ENCODE measurements at places on chromosomes 5 and 9. TPM values are rescaled to one million over a fixed set of nuclear protein-coding genes. Genes with fewer than 3 reads are reported as not detected.

The GDA gene
- 0.66 TPM for polyA plus RNA-seq

The SPINK9 gene
- 0.36 TPM for polyA plus RNA-seq

The MYMK gene
- not detected for polyA plus RNA-seq

The CSF2 gene
- polyA plus RNA-seq: not detected

The FCN2 gene
- polyA plus RNA-seq: 0.52 TPM

The ZNG1A gene
- polyA plus RNA-seq: 52.3 TPM

The TRAF2 gene
- 15.9 TPM for polyA plus RNA-seq

The GHR gene
- 26.1 TPM for polyA plus RNA-seq

The PDZD2 gene
- 21.2 TPM for polyA plus RNA-seq

The TNFSF8 gene
- 0.46 TPM for polyA plus RNA-seq

The ACOT12 gene
- 0.90 TPM for polyA plus RNA-seq

DNA sequence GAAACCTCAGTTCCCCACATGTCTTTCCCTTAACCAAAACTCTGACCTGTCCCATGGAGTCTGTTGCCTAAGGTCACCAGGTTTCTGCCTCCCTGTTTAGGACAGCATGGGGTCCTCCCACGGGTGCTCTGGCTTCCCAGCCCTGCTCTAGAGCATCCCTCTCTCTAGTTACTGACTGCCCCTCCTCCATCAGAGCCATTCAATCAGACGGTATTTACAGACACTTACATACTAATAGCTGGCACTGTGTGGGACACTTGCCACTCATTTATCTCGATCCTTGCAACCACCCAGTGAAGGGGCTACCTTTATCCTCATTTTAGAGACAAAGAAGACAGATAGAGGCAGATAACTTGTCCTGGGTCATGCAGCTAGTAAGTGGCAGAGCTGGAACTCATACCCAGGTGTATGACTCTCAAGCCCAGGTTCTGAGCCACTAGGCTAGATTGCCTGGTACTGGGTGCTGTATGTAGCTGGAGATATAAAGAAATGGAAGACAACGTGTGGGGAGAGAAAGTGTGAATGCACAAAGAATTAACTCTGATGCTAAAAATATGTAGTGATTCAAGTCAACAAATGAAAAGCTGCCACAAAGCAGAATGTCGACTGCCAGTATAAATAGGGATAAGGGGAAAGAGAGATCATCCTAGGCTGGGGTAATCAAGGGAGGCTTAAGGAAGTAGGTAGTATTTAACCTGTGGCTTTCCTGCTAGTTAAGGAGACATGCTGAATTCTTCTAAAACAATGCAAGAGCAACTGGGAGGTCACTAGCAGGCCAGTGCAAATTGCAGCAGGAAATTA, 52.5 kb upstream of the PDE8B start:
- DNase-seq: no peak

GRCh38 chr5:60387051-60387440, 312.9 kb downstream of the DEPDC1B start:
- DNase-seq: no peak

DNA sequence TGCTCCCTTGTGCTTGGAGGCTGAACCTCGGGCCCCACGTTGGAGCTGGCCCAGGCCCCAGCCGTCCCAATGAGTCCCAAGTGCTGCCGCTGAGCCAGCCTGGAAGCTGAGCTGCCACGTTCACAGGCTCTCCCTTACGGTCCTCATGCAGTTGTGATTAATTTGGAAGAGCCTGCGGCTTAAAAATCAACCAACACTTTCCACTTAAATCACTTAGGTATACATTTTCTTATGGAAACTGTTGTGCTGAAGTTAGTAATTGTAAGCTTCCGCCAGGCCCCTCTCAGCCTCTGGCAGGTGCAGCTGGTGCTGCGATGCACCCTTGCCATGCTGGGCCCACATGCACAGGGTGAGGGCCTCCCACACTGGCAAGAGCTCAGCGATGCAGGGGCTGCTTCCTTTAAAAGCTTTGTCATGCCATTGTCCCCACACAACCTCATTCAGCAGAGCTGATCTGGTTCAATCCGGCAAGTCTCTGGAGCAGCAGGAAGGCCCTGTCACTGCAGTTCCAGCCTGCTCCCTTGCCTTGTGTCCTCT, 61.0 kb downstream of the IPPK start:
- DNase-seq: no peak

GRCh38 chr9:15927161-15927560, 374.3 kb downstream of the CCDC171 start:
- no peak for DNase-seq

DNA sequence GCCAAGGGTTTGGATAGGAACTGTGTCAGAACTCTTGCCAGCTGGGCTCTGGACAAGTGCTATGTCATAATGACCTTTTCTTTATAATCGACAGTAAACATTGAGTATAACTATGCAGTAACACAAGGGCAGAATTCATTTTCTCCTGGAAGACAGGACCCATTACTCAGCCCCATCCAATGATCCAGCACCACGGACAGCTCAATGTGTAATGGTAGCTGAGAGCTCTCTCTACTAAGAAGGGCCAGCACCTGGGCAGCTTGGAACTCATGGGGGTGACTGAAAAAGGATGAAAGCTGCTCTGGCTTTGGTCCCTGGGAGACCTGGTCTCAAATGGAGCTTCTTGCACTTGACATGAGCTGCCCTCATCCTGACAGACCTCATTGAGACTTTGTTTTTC, 347.8 kb downstream of the TRIM32 start:
- no peak for DNase-seq

- DNase-seq: no peak
Measured at GRCh38 chr5:126599499-126599898, 1.2 kb upstream of the PHAX start.

DNA sequence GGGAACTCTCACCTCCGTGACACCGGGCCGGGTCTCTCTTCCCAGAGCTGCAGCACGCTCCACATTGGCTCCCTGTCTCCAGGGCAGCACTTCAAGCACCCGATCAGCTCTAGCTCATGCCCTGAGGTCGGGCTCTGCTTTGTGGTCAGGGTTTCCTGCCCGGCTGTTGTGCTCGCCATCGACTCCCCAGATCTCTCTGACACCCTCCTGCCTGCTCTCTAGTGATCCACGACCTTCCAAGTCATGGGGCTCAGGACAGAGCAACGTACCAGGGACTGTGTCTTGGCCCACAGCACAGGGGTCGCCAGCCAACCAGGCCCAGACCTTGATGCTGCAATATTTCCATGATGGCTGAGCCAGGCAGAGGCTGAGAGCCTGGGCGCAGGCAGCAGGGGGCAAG, 45.1 kb downstream of the PRRT1B start:
- DNase-seq: no peak

- no peak for DNase-seq
Measured at GRCh38 chr5:168947212-168947868, 353.6 kb downstream of the SLIT3 start.

DNA sequence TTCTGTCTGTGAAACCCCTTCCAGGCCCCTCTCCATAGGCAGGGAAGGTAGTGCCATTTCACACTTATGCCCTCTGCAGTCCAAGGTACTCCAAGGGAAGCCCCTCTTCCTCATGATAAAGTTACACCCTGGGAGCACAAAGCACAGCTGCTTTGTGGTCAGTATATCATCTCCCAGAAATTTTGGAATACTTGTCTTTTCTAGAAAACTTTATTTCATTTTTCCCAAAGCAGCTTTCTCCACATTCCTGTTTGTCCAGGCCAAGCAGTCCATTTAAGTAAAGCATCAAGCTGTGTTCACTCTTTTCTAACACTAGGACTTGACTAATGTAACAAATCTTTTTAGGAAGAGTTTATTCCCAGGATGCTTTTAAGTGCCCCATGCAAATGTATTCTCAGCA, 371.8 kb upstream of the RGMB start:
- no peak for DNase-seq

DNA sequence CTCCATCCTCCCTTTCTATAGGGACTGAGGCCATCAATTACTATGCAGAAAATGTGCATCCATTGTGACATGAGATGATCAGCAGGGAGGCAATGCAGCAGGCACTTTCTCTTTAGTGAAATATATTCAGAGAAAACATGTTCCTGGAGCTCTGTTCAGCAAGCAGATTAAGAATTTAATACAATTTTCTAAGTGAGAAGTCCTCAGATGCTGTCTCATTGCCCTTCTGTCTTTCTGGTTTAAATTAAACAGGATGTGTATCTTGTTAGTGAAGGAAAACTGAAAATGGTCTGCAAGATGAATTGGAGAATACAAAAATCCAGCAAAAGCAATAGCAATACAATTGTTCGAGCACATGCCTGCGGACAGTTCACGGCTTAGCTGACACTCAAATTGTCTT, 445.8 kb upstream of the RIOK2 start:
- DNase-seq: no peak

DNA sequence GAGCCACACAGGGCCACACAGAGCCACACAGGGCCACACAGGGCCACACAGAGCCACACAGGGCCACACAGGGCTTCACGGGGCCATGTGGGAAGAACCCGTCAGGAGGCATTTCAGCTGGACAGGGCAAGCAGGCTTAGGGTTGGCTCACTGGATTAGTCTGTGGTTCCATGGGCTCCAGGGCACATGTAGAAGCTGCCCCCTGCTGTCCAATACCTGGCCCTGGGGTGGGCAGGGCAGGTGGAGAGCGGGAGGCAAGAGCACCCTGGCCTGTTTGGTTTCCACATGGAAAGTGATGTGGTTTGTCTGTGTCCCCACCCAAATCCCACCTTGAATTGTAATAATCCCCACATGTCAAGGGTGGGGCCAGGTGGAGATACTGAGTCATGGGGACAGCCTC, 16.4 kb upstream of the LPCAT1 start:
- DNase-seq: no peak

- DNase-seq: no peak
Measured at GRCh38 chr5:67575087-67575486, 378.5 kb upstream of the CD180 start.

- no peak for DNase-seq
Measured at GRCh38 chr9:132804576-132805295, 73.3 kb downstream of the AK8 start.

GRCh38 chr5:122584411-122585300, 190.2 kb upstream of the SNX2 start:
- no peak for DNase-seq

DNA sequence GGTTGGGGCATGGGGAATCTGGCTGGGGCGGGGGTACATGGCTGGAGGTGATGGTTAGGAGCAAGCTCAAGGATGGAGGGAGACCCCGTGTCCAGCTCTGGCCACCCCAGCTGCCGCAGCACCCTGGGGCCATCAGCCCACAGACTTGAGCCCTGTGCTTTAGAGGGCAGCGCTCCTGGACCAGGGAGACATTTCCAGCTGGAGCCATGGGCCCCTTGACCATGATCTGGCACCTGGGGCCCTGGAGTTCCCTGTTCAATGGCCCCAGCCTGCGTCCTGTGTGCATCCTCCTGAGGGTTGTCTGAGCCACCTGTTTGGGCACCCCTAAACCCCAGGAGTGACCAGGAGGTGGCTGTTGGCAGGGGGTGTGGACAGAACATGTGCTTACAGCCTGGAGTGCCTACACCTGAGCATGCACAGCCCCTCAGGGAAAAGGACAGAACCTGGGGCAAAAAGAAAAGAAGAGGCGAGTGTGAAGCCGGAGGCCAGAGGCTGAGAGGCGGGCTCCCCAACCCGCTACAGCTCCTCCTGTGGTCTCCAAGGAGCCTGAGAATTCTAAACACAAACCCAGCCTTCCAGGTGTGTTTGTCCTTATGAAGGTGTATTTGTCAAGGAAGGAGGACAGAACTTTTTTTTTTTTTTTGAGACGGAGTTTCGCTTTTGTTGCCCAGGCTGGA, 126.7 kb downstream of the C9orf50 start:
- no peak for DNase-seq

DNA sequence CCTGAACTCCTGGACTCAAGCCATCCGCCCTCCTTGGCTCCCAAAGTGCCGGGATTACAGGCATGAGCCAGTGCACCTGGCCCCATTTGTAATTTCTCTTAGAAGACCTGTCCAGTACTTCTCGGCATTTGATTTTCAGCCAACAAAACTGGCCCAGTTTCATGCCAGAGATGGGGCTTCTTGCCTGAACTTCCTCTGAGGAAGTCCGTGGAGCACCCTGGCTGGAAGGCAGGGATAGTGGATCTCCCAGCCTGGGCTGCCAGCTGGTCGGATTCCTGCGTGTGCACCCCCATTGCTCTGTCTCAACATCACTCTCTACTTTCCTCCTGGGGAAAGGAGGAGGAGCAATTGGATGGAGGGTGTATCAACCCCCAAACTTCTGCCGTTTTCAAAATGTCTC, 39.0 kb downstream of the FAM78A start:
- DNase-seq: no peak

GRCh38 chr9:77980622-77981021, 51.0 kb downstream of the GNAQ start:
- no peak for DNase-seq

- no peak for DNase-seq
Measured at GRCh38 chr9:127262602-127263001, 2.0 kb upstream of the GARNL3 start.

- no peak for DNase-seq
Measured at GRCh38 chr5:143701493-143701892, 110.5 kb upstream of the HMHB1 start.

DNA sequence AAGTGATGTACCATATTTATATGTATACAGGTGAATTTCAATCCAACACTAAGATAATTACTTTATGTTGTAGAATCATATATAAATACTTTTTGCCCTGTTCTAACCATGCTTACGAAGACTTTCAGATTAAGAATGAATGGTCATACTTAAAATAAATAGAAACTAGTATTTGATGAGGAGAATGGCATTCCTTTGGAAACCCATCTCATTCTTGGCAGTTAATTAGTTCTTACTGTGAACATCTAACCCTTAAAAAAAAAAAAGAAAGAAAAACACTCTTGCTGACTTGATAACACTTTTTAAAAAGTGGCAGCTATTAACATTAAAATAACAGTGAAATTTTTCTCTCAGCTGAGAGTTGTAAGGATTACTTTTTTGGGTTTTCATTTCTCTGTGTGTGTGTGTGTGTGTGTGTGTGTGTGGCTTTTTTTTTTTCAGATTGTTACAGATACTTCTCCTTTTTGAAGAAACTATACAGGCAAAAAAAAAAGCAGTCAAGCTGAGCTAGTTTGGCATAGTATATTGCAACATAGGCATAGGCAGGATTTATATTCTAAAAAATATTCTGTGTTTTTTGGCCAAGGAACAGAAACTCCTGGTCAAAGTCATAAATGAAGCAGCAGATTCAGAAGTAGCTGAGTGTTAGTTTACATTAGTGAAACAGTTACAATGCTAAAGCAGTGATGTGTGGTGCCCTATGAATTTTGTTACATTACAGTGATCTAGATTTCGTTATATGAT, 163.5 kb downstream of the CD180 start:
- DNase-seq: no peak

- DNase-seq: no peak
Measured at GRCh38 chr5:34685485-34686165, 29.5 kb downstream of the RAI14 start.

- no peak for DNase-seq
Measured at GRCh38 chr5:65292196-65292595, 189.5 kb downstream of the ADAMTS6 start.

- DNase-seq: no peak
Measured at GRCh38 chr5:135229122-135229521, 169.9 kb downstream of the MACROH2A1 start.

DNA sequence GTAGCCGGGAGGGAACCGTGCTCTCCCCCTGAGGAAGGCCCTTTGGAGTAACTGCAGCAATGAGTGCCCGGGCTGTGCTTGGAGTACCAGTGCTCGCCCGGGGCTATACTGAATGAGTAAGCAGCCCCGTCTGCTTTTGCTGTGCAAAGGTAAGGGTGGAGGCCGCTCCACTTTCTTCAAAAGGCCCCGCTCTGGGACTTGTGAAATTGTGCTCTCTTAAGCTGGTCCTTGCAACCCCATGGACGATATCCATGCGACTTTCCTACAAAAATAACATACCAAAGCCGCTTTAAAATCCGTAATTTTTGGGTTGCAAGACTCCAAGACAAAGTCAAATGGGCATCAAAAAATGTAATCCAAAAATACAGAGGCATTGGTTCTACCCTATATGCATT, 578 bp upstream of the TNFAIP8 start:
- DNase-seq: no peak

GRCh38 chr5:153517241-153517611, 26.8 kb downstream of the GRIA1 start:
- no peak for DNase-seq
